Activated CD8-positive, alpha-beta T cell treated with anti-CD3 and anti-CD28 coated beads for 36 hours (primary cell): ENCODE measurements at places on chromosomes 6 and 20. TPM values are rescaled to one million over a fixed set of nuclear protein-coding genes. Genes with fewer than 3 reads are reported as not detected.

Gene OARD1
- total RNA-seq = 45.8 TPM

DNA sequence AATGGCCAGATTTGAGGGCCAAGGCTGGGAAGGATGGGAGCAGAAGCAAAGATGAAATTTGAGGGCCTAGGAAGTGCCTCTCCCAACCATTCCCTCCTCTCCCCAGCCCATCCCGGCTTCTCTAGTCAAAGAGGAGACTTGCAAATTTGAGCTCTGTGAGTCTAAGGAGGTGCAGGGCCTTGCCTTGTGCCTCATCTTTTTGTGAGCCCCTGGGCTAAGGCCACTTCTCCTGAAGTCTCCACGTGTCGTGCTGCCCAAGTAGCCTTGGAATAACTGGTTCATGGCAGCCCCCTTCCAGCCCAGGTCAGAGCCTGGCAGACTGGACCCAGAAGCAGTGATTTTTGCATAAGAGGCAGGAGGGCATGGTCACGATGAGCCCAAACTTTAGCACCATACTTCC is 6.7 kb downstream of the PTGIS start:
- H3K36me3 ChIP-seq = no peaks in the 10 kb centered on the region
- H3K4me1 ChIP-seq = no peaks in the 10 kb centered on the region
- peaks cover 52% of the 10 kb centered on the region for H3K27me3 ChIP-seq
- no peak overlapping the region for H3K4me3 ChIP-seq
- no peak for DNase-seq

- H3K36me3 ChIP-seq = no peaks in the 10 kb centered on the region
- H3K4me3 ChIP-seq = no peak overlapping the region
- no peak for DNase-seq
- peaks cover 11% of the 10 kb centered on the region for H3K27me3 ChIP-seq
- no peak overlapping the region for H3K27ac ChIP-seq
Observed at GRCh38 chr20:62493253-62493885, 17.6 kb upstream of the GATA5 start.

Gene BTN2A1
- total RNA-seq = 14.2 TPM

Gene OPRM1
- not detected for total RNA-seq

GRCh38 chr6:152572338-152573088 is 64.6 kb downstream of the SYNE1 start:
- H3K27me3 ChIP-seq = peaks cover 4% of the 10 kb centered on the region
- no peak for DNase-seq
- H3K27ac ChIP-seq = no peak overlapping the region
